ENCODE measurements at places on chromosomes 2 and 18.

DNA sequence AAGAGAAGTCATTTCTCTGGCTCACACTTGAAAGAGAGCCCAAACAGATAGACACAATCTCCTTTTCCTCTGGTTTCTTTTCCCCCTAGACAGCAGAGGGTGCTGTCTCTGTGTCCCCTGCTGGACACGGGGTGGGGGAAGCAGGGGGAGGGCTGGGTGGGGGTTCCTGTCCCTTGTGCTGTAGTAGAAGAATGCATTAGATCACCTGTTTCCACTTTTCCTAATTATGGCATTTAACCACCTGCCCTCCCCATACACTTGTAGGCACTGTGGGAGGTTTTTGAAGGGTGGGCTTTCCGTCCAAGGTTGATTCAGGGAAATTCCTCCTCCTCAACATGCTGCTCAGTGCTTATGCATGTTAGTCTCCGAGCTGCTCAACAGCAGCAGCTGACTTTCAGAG is 206.2 kb upstream of the EPAS1 start:
- no peak for DNase-seq

GRCh38 chr2:200360364-200360763 is 53.9 kb downstream of the SPATS2L start:
- DNase-seq, result no peak

DNA sequence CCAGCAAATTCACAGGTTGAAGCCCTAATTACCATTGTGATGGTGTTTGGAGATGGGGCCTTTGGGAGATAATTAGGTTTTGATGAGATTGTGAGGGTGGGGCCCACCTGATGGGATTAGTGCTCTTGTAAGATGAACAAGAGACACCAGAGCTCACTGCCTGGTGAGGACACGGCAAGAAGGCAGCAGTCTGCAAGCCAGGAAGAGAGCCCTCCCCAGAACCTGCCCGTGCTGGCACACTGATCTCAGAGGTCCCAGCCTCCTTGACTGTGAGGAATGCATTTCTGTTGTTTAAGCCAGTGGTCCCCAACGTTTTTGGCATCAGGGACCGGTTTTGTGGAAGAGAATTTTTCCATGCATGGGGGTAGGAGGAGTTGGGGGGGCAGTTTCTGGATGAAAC is 240.7 kb downstream of the KLHL29 start:
- DNase-seq, result no peak

GRCh38 chr2:191508738-191509137 is 169.2 kb upstream of the NABP1 start:
- no peak for DNase-seq

DNA sequence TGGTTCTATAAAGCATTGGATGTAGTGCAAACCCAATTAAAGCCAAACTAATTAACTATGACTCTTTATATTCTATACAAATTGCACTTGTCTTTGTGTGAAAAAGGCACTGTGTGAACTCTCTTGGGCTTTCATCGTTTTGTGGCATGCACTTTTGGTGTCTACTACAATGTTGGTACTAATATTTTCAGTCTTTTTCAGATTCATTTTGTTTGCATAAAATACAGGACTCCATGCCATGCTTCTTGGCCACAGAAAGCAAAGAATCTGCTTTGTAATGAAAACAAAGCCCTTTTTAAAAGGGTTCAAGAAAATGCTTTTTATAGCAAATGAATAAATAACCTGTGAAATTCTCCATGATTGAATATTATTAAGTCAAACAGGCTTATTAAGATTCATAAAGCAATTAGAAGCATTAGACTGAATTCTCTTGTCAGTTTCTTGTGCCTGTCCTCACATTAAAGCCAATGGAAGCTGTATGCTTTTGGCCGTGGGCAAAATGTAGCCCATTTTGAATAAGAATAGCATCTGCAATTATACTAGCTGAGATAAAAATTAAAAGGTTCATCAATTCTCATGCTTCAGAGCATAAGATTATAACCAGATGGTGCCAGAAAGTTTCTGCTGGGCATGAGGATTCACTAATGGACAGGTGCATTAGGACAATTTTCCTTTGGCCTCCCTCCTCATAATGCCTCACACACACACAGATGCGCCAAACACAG is 1665.2 kb downstream of the SUCLG1 start:
- DNase-seq, result no peak

DNA sequence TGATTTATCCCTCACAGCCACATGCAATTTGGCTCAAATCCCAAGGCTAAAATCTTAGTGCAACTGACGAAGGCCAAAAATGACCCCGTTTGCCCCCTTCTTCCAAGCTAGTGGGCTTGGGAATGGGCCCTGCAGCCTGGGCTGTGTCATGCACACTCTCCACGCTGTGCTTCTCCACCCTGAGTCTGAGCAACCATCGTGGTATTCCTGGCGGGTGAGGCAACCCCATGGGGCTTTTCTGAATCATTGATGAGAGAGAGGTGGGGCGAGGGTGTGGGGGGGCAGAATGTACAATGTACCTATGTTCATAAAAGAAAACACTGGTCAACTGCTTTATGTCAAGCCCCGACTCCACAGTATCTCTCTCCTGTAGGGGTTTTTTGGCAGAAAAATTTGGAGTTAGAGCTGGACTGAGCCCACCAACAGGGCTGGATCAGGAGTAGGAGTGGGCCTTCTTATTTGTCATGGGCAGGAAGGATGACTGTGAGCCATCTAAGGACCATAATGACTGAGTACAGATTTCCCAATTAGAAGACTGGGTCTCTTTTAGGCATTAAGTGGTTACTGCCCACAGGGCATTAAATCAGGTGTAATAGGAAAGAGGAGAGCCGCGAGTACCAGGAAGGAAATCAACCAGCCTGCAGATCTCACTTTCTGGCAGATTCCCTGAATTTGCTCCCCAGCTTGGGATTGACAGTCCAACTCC is 8.9 kb downstream of the SULT1C2 start:
- DNase-seq, result peak; percentile 87

DNA sequence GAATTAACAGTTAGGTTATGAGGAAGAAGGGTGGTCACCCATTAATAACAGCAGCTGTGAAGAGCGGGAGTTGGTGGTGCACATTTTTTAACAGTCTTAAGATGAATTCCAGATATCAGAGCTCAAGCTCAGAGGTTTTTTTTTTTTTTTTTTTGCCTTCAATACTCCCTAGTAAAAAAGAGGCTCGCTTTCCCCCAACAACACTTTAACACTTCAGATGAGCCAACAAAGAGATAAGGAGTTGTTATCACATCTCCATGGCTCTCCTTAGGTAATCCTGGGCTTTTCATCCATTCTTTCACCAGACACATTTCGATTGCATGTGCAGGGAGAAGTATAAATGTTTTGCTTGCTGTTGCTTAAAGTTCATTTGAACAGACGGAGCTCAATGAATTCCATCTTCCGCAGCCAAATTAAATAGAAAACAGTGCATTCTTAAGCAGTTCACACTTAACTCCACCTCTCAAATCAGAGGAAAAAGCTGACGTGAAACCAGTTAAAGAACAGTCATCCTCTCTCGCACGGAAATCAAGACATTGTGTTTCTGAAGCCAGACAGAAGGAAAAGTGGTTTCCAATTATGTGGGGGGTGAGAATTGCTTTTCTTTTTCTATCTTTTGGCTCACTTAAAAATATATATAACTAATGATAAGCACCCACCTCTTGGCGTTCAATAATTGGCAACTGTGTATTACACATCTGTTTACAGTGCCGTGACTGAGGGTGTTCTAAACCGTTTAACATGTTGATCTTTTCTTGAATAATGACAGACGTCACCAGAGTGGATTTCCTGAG is 118.2 kb downstream of the ZNF521 start:
- DNase-seq, result peak; percentile 35

DNA sequence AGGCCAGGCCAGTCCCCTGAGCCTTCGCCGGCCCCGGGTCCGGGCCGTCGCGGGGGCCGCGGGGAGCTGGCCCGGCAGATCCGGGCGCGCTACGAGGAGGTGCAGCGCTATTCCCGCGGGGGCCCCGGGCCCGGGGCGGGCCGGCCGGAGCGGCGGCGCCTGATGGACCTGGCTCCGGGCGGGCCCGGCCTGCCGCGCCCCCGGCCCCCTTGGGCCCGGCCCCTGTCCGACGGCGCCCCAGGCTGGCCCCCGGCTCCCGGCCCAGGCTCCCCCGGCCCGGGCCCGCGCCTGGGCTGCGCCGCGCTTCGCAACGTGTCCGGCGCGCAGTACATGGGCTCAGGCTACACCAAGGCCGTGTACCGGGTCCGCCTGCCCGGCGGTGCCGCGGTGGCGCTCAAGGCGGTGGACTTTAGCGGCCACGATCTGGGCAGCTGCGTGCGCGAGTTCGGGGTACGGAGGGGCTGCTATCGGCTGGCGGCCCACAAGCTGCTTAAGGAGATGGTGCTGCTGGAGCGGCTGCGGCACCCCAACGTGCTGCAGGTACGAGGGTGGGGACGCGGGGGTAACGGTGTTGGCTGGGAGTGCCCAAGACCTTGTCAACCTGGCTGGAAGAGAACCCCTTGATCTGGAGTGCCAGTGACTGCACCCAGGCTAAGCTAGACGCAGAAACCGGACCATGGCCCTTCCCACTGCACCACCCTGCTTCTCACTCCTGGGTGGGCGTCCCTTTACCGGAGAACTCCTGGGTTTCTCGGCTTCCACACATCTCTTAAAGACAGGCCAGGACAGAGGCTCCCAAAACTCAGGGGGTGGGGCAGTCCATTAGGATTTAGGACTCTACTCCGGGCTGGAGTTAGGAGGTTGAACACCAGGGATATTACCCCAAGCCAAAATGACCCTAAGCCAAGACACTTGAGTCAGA is 739 bp downstream of the PKDCC start:
- DNase-seq, result peak; percentile 43

DNA sequence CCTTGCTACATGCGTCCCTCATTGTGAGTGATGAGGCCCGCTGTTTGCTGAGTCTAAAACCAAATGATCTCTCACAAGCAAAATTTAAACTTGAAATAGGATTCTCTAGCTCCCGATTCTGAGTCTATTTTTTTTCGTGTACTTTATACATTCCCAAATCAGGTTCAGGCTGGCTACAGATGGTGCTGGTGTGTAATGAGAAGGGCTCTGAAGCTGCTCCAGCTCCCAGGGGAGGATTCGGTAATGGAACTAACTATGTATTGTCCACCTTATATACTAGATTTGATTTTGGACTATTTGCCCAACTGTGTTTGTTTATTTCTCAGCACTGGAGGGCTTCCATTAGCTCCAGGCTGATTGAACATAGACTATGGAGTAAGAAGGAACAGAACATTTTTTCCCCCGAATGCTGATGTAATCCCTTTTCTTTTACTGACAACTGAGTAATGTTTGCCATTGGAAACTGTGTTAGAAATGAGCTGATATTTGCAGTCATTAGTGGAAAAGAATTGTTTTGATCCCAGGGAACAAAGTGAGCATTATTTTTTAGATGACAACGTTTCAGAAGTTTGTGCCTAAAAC is 274.0 kb upstream of the FIGN start:
- DNase-seq, result no peak

- DNase-seq, result no peak
Observed at GRCh38 chr2:196409376-196409775, 230.1 kb upstream of the CCDC150 start.

DNA sequence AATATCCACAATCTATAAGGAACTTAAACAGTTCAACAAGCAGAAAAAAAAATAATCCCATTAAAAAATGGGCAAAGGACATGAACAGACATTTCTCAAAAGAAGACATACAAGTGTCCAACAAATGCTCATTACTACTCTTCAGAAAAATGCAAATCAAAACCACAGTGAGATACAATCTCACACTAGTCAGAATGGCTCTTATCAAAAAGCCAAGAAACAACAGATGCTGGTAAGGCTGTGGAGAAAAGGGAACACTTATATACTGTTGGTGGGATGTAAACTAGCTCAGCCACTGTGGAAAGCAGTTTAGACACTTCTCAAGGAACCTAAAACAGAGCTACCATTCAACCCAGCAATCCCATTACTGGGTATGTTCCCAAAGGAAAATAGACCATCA is 7.2 kb upstream of the CRYGB start:
- DNase-seq, result no peak

GRCh38 chr18:39344487-39344886 is 1778.9 kb upstream of the CELF4 start:
- no peak for DNase-seq

DNA sequence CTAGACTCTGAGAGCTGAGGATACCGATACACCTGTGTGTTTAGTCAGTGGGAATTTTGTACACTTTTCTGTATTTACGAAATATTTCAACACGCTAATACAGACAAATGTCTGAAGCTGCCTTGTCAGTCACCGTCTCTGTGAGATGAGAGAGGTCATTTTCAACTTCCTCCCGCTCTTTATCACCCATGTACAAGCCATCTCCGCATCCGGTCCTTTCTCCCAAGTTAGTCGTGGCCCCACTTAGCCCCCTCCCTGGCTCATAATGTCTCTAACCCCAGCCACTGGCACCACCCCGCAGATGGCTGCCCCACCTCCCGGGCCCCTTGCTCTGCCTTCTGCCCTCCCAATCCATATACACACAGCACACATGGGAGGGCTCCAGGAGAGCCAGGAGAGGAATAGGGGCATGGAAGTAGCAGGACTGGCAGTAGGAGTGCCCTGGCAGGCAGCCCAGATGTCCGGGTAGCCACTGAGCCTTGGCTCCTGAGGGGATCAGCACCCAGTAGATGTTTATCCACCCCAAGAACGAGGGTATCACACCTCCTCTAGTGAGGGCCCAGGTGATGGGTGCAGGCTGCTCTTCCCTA is 2.0 kb upstream of the RUFY4 start:
- DNase-seq, result no peak

All from iris pigment epithelial cell (primary cell).